Cerebellum (tissue), 4 donors: ENCODE measurements at places on chromosomes 4 and X. TPM values are rescaled to one million over a fixed set of nuclear protein-coding genes. Genes with fewer than 3 reads are reported as not detected.

The HTR2C gene
- 3.3 TPM for total RNA-seq

The MFAP3L gene
- total RNA-seq = 12.6 TPM

The MGARP gene
- total RNA-seq = 0.73 TPM

The PAGE4 gene
- not detected for total RNA-seq

The CACNA1F gene
- 0.36 TPM for total RNA-seq

The CLCN4 gene
- total RNA-seq = 44.0 TPM

The WDR17 gene
- total RNA-seq = 60.2 TPM

The XAGE1A gene
- total RNA-seq = not detected

The PLAC8 gene
- total RNA-seq = 0.82 TPM

The ARHGAP36 gene
- total RNA-seq = 0.82 TPM

The MORF4L2 gene
- total RNA-seq = 207 TPM

The CXorf49 gene
- total RNA-seq = not detected

The SH3TC1 gene
- 5.6 TPM for total RNA-seq

The SATL1 gene
- 2.6 TPM for total RNA-seq

The GSX2 gene
- not detected for total RNA-seq

The CFAP99 gene
- 0.45 TPM for total RNA-seq

The MAGEA12 gene
- not detected for total RNA-seq

The RHOXF2B gene
- not detected for total RNA-seq

- DNase-seq = no peak
These were observed 33.8 kb downstream of the FAM13A start for GRCh38 chr4:89023140-89023539.

DNA sequence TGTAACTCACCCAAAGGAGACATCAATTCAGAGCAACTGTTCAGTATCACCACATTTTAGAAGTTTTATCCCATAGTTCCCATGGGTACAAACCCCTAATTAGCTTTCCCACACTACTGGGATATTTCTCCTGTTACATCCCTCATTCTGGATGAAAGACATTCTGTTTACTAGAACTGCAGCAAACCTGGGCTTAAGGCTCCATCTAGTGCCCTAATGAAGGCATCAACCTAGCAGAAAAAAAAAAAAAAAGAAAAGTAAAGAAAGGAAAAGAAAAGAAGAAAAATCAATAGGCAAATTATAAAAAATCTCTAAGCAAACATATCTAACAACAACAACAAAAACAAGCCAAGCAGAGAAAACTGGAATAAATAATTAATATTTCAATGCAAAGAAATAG is 133.7 kb upstream of the CPXCR1 start:
- DNase-seq = no peak

GRCh38 chr4:181503687-181504390 is 739.4 kb upstream of the TENM3 start:
- no peak for DNase-seq

- no peak for DNase-seq
These were observed 21.8 kb upstream of the BBS12 start for GRCh38 chr4:122710434-122711308.

- DNase-seq = no peak
These were observed 184.3 kb downstream of the NAA11 start for GRCh38 chr4:79141530-79141929.

DNA sequence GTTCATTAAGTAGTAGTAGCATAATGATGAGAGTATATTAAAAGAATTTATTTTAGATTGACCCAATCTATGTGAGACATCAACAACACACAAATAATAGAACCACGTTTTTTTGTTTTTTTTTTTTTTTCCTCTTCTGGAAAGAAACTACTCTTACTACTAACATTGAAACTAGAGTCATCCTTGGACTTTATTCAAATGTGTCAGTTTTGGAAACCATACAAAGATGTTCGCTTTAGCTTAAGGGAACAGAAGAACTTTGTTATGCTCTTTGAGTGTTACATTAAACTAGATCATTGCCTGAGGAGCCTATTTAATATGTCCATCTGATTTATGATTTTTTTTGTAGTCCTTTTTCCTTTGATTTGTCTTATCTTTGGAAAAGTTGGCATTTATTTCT is 166.7 kb downstream of the RPA4 start:
- DNase-seq = no peak

DNA sequence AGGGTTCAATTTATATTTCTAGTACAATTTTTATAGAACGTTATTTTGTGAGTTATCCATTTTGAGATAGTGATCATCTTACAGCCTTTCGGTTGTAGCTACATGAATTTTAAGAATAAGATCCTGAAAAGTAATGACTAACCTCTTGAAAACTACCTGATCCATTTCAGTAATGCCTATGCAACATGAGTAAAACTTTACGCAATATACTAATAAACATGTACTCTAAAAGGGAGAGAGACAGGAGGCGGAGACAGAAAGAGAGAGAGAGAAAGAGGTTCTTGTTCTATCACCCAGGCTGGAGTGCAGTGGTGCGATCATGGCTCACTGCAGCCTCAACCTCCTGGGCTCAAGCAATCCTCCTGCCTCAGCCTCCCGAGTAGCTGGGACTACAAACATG is 816.1 kb downstream of the CCSER1 start:
- DNase-seq = no peak

GRCh38 chr4:159292137-159292896 is 189.4 kb downstream of the RAPGEF2 start:
- no peak for DNase-seq

DNA sequence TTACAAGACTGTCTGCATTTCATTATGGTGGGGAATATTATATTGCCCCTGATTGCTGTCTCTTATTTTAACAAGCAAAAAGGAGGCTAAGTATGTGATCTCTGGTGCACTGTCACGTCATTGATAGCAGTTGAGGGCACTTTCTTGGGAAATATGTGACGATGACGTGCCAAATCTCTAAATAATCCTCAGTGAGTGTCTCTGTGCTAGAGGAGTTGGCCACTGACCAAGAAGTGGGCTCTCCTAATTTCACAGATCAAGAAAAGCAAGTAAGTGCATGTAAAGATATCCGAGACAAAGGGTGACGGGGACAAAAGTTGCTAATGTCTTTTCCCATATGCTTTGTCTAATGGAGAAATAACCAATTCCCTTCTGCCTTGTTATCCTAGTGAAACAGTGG is 487.4 kb upstream of the TENM3 start:
- no peak for DNase-seq

- DNase-seq = no peak
These were observed 25.4 kb downstream of the MBNL3 start for GRCh38 chrX:132463411-132463810.

DNA sequence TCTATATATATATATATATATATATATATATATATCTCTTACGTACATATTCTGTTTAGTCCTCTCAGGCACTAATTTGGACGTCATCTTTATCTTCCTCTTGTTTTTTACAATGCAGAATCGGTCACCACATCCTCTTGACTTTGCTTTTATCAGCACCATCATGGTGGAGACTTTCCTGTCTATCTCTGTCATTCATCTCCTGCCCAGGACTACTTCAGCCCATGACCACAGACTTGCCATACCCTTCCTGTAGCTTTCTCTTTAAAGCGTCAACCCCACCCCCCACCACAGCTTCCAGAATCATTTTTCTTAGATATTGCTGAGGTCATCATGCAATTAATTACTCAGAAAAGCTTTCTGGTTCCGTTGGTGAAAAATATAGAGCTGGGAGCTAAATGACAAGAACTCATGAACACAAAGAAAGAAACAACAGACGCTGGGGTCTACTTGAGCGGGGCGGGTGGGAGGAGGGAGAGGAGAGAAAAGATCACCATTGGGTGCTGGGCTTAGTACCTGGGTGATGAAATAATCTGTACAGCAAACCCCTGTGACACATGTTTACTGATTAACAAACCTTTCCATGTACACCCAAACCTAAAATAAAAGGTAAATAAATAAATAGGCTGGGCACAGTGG is 30.5 kb upstream of the PRKX start:
- no peak for DNase-seq

DNA sequence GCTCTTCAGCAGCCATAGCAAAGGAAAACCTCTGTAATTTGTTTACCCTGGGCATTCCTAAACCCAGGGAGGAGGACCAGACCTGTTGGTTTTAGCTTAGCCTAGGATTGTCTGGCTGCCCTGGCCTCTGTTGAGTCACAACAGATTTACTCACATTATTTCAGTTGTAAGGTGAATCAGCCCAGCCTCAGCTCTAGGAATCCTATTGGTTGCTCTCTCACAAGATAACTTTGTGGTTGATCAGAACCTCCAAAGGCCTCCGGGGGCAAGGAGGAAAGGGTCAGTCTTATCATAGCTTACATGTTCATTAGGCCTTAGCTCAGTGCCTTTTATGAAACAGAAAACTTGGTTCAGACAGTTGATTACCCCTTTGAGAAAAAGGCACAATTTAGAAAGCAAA is 41.0 kb downstream of the PDK3 start:
- DNase-seq = no peak

DNA sequence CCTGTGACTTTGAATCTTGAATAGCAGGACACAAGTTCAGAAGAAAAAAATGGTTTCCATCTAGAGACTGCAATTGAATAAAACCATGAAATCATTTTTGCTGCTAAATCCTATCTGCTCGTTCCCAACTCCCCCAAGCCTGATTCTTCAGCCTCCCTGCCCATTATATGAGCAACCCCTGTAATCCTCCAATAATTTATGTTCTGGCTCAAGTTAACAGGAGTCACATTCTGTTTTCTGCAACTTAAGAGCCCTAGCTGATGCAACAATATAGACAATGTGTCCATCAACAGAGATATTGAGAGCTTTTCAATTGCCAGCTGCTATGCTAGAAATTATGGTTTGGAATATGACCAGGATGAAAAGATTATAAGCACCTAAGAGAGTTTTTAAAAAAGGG is 84.1 kb downstream of the LDB2 start:
- no peak for DNase-seq

- DNase-seq = no peak
These were observed 385.6 kb downstream of the HNRNPD start for GRCh38 chr4:81988178-81988577.

DNA sequence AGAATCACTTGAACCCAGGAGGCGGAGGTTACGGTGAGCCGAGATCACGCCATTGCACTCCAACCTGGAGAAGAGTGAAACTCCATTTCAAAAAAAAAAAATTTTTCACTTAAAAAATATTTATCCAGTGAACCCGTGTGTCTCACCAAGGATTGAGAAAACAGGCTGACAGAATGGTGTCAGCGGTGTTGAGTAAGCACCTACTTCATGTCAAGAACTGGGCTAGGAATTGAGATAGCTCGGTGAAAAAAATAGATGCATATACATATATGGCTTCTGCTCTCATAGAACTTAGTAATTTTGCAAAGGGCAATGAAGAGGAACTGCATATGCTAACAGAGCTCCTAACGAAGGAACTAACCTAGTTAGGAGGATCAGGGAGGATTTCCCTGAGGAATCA is 297.3 kb downstream of the TENM3 start:
- no peak for DNase-seq

DNA sequence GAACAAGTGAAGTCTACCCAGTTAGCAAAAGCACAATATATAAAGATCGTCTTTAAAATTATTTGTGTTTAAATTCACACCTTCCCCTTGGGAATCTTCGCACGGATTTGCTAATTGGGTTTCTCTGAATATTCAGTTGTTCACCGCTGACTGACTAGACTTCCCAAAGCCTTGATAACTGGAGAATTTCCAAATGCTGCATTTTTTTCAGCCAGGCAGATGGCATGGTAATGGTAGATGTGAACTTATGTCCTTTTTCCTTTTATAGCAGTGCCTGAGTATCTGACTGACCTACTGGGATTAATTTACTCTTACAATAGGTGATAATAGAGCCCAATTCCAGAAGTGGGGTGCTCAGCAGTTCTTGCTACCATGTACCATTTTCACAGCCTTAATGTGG is 548.1 kb downstream of the PACRGL start:
- DNase-seq = peak; percentile 67

DNA sequence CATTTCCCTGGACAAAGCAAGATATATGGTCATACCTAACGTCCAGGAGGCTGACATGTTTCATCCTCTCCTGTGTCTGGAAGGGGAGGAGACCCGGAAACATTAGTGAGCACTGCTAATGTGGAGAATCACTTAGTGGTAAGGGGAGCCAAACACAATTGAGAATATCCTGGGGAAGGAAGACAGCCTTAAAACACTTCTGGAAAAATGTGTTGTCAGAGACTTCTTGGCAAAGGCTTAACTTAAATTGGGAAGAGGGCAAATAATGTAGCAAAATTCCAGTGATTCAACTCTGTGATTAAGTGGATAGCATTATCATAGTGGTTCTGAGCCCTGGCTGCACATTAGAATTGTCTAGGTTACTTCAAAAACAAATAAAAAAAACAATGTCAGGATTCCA is 39.5 kb downstream of the SPARCL1 start:
- DNase-seq = no peak

- DNase-seq = no peak
These were observed 33.9 kb downstream of the CASK start for GRCh38 chrX:41889317-41890025.

- no peak for DNase-seq
These were observed 7.8 kb upstream of the CLOCK start for GRCh38 chr4:55554453-55555030.

DNA sequence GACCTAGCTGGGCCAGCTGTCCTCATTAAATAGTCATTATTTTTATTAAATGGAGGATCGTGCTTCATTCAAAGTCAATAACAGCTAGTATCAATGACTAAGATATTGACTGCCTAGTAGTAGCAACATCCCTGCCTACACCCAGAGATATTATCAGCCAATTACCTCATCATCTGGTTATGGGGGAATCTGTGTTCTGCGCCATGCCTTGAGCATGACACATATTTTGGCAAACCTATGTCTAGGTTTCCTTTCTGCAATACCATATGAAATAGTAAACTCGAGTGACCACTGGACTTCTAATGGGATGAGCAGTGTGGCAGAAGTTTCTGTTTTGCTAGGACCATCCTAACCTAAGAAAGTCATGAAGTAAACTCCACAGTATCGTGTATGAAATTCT is 50.0 kb upstream of the AADAT start:
- no peak for DNase-seq

GRCh38 chr4:53174823-53175222 is 191.0 kb downstream of the SCFD2 start:
- no peak for DNase-seq

DNA sequence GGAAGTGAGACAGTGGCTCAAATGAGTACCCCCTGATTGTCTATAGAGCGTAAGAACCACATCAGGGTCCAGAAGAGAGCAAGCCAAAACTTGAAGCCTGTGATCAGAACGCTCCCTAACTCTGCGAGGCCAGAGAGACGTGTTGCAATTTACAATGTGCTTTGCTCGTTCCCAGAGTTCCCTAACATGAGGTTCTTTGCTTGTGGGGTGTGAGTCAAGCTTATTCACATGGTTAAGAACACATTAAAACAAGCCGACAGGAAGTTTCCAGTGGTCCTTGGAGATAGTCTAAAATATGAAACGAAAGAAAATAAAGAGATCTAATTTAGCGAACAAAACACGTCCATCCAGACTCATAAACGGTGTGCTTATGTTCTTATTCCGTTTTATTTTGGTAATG is 702.3 kb downstream of the TRIML1 start:
- no peak for DNase-seq

DNA sequence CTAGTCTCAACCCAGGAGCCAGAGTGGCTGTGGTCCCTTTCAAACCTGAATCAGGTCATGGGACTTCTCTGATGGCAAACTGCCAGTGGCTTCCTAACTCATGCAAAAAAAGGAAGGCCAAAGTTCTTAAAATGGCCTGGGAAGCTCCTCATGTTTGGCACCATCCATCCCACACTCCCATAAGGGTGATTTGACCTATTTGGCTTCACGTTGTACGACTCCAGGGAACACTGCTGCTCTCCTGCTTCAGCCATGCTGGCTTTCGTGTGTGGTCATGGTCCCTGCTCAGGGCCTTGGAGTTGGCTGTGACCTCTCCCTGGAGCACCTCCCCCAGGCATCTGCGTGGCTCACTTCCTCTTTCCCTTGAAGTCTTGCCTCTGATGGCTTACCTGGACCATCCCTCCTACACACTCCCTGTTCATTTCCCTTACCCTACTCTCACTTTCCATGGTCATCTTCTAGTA is 12.8 kb upstream of the TMSB4X start:
- DNase-seq = no peak
